Activated B cell treated with CpG ODN at 0.5 μM for 24 hours (primary cell): ENCODE measurements at places on chromosomes 3 and 15. TPM values are rescaled to one million over a fixed set of nuclear protein-coding genes. Genes with fewer than 3 reads are reported as not detected.

RTP4 gene
- 7.4 and 9.0 TPM in 2 replicates for total RNA-seq

- DNase-seq: no peak
Measured at GRCh38 chr3:62982795-62983455, 107.7 kb upstream of the CADPS start.

DNA sequence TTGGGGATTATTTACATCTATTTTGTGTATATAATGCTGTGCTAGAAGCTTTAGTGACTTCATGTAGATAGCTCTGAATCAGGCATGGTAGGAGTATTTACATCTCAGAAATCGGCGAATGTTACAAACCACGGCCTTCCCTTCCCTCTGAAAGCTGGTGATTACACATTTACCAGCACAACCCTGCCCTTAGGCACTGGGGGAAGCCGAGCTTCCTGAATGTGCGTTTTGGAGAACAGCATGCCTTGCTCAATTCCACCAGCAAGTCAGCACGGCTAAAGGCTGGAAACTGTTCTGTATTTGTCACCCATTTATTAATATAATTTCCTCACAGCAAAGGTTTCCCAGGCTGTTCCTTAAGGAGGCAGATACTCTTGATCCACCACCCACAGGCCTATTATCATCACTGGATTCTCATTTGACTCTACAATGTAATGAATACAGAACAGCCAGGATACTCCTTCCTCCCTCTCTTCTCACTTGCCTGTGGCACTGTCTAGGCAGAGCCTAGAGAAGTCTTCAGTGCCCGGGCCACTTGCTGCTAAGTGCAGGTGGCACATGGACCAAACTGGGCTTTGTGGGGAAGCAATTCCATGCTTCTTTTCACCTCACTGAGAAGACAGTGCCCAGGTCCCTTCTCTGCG is 55.2 kb upstream of the CACNA2D3 start:
- DNase-seq: no peak

HGD gene
- total RNA-seq: 0.78 and 1.0 TPM in 2 replicates

DNA sequence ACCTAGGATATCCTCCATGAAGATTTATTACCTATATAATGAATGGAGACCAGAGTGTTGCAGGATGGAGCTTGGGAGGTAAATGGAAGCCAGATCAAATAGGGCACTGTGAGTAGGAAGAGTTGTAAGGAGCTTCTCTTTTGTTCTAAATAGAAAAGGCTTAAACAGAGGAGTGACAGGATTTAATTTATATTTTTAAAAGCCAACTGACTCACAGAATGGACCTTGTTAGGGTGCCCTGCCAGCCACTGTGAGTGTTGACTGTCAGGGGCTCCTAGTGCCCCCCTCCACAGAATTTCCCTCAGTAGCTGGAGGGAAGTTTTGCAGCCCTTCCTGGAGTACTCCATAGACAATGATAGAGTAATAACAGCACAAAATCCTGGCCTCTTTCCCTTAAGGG is 547.5 kb downstream of the MCTP2 start:
- DNase-seq: no peak

- no peak for DNase-seq
Measured at GRCh38 chr3:30248423-30248822, 358.0 kb upstream of the TGFBR2 start.

GRCh38 chr3:12097971-12098370 is 60.7 kb downstream of the TIMP4 start:
- no peak for DNase-seq

GRCh38 chr3:52524752-52525679 is 8.6 kb downstream of the NT5DC2 start:
- DNase-seq: no peak

MELTF gene
- 50.0 and 61.5 TPM in 2 replicates for total RNA-seq

CHRM5 gene
- total RNA-seq: not detected in 2 replicates

DNA sequence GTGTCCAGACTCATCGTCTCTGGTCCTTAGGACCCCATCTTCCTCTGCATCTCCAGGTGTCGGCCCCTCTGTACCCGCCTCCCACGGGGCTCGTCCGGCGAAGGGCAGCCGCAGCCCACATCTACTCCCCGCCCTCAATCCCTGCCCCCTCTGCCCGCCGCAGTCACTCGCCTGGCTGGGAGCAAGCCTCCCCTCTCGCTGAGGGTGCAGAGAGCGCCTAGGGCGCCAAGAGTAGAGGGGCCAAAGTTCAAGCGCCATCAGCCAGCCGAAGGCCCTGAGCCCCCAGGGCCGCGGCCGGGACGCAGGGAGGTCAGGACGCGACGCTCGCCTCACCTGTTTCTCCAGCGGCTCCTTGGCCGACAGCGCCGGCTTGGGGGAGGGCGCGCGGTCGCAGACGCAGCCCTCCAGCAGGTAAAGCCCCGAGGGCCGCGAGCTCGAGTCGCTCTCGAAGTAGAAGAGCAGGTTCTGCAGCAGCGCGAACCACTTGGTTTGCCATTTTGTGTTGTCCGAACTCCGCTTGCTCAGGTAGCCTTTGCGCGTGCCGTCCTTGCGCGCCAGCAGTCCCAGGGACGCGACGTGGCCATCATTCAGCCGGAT is 592 bp downstream of the RASGRF1 start:
- no peak for DNase-seq
